NCI-H774 (cell line): ENCODE measurements at places on chromosomes 5 and 9.
A peak's percentile ranks its signal among the peaks of the same experiment; 100 is the strongest.

DNA sequence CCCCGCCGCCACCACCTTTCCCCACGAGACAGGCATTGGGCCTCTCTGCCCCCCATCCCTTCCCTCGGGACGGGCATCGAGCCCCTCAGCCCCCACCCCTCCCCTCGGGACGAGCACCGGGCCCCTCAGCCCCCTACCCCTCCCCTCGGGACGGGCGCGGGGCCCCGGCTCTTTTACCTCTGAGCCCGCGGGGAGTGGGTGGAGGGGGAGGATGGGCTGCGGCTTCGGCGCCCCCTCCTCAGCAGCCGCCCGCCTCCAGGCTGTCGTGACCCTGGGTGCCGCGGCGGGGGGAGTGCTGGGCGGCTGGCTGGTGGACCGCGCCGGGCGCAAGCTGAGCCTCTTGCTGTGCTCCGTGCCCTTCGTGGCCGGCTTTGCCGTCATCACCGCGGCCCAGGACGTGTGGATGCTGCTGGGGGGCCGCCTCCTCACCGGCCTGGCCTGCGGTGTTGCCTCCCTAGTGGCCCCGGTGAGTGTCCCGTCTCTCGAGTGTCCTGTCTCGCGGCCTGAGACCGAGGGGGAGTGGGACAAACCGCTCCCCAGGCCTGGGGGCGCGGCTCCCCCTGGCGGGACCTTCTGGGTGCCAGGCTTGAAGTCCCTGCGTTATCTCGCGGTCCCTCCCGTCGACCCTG, 791 bp downstream of the SLC2A8 start:
- no peak for DNase-seq

DNA sequence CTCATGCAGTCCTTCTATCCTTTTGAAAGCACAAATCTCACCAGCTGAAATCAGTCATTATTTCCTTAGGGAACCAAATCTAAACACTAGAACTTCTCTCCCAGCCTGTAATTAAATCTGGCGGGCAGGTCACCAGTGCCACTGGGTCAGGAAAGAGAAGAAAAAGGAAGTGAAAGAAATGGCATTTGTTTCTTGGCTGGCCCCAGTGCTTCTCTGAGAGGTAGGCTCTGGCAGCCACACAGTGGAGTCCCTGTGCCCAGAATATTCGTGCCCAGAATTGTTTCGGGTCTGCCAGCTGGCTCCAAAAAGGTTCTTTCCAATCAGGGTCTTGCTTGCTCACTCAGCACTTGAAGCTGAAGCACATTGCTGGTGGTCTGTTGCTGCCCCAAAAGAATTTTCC, 133.9 kb upstream of the MTAP start:
- no peak for DNase-seq

GRCh38 chr5:16776611-16777251, 159.4 kb downstream of the MYO10 start:
- no peak for DNase-seq

- no peak for DNase-seq
Observed at GRCh38 chr5:102792705-102793104, 37.6 kb downstream of the PAM start.

- no peak for DNase-seq
Observed at GRCh38 chr9:124137009-124137943, 120.5 kb upstream of the NEK6 start.

- peak; percentile 49 for DNase-seq
Observed at GRCh38 chr9:108813951-108814601, 41.7 kb downstream of the ACTL7B start.

DNA sequence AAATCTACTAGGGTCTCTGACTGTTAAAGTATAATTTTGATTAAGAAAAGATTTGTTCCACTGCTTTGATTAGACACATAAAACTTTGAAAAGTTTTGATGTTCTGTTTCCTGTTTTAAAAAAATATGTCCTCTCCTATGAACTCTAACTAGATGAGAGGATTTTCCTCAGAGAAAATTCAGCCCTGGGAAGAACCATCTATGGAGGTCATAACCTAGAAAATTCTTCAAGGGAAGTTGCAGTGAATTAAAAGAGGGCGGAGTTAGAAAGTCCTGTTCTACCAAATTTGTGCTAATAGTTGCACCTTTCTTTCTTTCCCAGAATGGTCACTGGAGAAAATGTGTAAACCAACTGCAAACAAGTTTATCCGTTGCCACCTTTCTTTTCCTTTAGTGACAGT, 27.7 kb downstream of the PIK3R1 start:
- DNase-seq: no peak

DNA sequence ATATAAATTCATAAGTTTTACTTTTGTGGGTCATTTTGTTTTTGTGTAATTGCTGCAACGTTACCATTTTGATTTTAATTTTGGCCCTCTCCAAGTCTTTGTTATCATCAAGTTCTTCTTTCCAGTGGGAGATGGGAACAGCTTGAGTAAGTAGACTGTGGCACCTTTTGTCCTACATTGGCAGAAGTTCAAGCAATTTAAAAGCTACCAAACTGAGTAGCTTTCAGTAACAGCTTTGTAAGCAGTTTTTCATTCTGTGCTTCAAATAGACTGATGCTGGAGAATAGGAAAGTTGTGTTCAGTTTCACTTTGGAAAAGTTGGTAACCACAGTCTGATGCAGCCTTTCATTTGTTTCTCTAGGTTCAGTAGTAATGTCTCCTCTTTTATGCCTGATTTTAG, 47.8 kb upstream of the TMED7 start:
- no peak for DNase-seq

DNA sequence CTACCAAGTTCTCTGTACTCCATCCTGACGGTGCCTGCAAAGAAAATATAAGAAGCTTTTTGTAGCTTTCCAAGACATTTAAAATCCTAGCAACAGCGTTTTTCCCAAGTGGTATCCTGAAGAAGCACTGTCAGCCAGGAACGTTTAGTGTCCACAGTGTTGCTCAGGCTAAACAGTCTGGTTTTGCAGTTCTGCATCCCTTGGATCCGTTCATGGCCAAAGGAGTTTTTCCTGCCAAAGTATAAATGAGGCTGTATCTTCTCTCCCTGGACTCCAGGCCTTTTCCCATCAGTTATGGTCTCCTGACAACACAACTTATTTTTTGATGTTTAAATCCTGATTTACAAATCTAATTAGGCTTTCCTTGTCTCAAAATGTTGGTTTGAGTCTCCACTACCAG, 925.8 kb downstream of the TLE1 start:
- no peak for DNase-seq

DNA sequence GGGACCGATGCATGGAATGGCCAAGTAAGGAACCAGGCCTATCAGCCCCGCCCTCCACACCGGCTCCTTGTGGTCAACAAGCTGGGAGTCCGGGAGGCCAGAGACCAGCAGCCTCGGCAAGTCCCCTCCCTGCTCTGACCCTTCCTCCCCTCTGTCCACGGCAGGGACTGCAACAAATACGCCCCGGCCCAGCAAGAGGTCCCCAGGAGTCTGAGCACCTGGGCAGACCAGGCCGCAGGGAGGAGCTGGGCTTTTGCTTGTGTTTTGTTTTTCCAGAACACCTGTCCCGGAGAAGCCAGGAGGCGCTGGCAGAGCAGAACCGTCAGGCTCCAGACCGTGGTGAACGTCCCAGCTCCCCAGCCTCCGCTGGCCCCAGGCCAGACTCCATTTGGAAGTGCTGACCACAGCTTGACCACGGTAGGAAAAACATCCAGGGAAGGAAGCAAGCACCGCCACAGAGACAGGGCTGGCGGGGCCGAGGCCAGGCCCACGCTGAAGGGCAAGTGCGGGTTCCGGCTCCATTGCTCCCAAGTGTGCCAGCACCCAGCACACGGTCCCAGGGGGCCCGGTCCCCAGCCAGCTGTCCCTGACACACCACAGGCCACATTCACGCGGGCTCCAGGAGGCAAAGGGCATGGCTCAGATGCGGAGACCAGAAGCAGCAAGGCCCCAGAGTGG, 56.7 kb downstream of the VAV2 start:
- no peak for DNase-seq

DNA sequence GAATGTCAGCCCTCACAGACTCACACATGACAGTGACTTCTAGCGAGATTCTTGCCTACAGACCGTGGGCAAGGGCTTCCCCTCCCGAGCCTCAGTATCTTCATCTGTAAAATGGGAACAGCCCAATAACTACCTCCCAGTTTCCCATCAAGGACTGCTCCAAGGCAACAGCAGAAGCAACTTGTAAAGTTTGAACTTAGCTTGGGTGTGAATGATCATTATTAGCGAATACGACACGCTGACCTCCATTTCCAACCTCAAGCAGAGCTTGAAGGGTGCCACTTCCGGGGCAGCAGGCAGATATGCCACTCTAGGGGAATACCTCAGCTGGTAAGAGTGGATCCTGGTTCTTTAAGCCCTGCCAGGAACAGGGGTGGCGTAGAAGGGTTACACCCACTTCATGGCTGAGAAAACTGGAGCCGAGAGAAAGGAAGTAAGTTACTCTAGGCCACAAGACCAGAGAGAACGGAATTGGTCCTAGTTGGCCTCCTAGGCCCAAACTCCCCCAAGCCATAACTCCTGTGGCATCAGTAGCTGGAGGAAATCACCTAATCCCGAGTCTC, 2.0 kb downstream of the RNF44 start:
- DNase-seq: no peak

GRCh38 chr5:126965061-126965475, 65.3 kb downstream of the MARCHF3 start:
- DNase-seq: no peak

DNA sequence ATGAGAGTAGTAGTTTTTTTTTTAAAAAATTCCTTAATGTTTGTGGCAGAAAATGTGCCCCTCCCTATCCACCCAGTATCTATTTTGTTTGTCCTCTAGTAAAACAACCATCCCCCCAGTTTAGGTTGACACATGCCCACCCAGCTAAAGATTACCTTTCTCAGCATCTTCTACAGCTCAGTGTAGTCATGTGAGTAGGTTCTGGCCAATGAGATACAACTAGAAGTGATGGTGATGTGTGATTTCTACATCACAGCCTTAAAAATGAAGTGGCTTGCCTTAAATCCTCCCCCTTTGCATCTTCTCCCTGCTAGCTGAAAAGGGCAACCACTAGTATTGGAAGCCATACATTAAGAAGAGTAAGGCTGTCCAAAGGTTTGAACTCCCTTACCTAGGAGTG, 14.9 kb downstream of the CHD1 start:
- no peak for DNase-seq

DNA sequence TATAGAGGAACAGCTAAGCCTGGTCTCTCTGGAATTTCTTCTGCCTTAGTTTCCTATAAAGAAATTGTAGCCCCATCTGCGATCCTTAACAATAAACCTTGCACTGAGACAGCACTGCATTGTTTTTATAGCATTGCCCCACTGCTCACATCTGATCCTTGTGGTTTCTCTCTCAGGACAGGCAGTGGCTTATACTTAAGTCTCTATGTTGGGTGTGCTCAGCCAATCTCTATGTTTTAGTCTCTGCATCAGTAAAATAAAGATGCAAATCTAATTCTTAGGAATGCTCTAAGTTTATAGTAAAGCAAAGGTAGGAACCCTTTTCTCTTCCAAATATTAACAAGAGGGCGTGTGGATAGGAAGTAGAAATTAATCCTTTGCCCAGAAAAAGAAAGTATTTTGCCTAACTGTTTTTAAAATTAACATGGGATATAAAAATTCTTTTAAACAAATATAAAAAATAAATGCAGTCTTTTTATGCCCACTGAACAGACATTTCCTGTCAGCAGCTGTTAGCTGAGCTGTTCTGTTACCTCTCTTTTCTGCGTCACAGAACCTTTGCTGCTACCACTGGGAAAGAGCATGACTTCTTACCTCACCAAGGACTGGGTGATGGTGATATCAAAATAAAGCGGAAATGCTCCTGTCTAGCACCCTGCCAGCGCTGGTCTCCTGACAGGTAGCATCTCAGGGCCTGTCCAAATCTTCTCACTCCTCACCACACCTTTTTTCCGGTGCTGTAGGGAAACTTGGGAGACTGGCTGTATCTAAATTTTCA, 29.5 kb downstream of the MRPS27 start:
- DNase-seq: no peak

DNA sequence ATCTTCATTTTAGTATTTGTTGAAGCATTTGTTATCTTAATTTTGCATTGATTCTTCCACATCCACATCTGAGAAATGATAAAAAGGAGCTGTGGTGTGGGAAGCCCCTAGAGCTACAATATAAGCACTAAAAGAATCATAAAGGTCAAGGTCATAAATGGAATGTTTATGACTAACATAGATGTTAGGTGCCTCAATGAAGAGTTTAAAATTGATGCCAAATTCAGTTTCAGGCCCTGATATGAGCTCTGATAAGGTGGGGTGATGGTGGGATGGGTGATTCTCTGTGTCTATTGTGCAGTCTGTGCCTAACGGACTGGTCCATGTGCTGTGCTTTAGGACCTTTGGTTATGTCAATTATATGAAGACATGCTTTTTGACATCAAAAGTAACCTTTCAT, 61.2 kb upstream of the CAMK4 start:
- no peak for DNase-seq

DNA sequence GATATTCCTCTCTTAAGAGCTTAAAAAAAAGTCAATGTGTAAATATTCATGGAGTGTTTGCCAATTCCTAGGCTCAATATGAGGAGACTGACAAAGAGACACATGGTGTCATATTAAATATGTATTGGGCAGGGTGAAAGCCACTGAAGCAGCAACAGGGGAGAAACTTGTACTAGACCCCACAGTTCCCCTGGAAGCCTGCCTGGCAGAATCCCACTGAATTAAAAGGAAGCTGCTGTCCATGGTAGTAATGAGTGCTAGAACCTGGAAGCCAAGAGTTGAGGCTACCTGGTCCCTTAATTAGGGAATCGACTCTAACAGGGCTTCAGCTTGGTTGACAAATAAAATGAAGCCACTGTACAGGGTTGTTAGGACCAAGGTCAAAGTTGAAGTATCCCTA, 129.4 kb upstream of the GPR151 start:
- no peak for DNase-seq

DNA sequence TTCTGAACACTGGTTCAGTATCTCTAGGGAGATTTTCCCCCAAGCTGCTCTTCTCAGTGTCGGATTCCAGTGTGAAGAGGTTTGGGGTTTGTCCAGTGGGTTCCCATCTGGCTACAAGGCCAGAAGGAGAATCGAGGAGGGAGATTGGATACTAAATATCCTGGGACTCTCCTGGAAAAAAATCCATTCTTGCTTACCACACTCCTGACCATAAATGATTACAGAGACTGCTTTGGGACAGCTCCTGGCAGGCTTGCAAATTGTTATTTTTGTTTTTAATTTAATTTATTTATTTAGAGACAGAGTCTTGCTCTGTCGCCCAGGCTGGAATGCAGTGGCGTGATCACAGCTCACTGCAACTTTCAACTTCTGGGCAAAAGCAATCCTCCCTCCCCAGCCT, 4.7 kb upstream of the SUSD1 start:
- no peak for DNase-seq
